Pons (tissue), 1 donor: ENCODE measurements at places on chromosomes 13 and 19.
A peak's percentile ranks its signal among the peaks of the same experiment; 100 is the strongest.

DNA sequence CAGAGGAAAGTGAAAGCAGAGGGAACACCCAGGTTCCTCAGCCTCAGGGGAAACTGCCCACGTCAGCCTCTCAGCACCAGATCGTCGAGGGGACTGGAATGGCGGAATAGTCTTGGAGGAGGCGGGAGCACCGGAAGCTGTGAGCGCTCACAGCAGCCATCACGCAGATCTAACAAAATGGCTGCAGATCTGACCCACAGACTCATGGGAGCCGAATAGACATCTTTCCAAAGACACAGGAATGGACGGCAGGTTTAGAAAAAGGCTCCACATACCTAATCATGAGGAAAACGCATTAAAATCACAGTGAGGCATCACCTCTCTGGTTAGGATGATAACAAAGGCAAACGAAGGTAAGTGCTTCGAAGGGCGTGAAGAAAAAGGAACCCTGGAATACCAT, 11.8 kb upstream of the LILRA2 start:
- DNase-seq, result no peak

GRCh38 chr13:46146898-46147297, 35.1 kb downstream of the LCP1 start:
- DNase-seq, result peak; percentile 78

- no peak for DNase-seq
Measured at GRCh38 chr19:54160182-54160811, 776 bp upstream of the LENG1 start.

- no peak for DNase-seq
Measured at GRCh38 chr13:40475617-40476016, 190.8 kb downstream of the FOXO1 start.

- no peak for DNase-seq
Measured at GRCh38 chr13:103157016-103157415, 90.8 kb upstream of the SLC10A2 start.

DNA sequence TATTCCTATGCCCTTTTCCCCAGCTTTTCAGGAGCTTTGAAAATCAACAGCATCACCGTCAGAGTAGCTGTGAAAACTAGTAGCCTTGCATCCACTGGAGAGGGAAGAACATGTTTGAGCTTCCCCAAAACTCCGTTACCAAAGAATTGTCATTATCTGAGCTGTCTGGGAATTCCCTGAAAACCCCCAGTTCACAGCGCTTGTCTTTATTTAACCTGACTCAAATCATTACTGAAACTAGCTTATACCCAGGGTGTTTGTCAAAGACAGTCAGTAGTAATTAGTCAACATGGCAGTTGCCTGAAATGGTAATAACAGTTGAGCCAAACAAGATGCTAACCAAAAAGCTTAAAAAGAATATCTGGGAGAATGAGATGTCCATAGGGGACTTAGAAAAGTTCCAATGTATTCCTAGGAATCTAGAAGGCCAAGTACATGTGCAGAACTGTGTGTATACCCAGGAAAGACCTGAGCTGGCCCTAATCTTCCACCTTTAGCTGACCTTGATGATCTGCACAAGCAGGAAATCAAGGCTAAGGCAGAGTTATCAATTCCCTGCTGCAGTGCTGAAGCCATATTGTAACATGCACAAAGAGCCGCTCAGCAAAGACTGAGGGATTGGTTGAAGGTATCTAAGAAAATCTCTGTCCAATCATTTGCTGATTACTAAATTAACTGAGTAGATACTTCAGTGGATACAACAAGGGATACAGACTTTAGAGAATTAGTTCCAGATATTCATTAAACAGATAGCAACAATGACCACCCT, 130.8 kb downstream of the KL start:
- DNase-seq, result no peak

GRCh38 chr19:2726904-2727639, 5.9 kb upstream of the DIRAS1 start:
- DNase-seq, result no peak

- no peak for DNase-seq
Measured at GRCh38 chr19:20482721-20483120, 82.9 kb downstream of the ZNF737 start.

GRCh38 chr19:40588110-40588854, 11.6 kb downstream of the SHKBP1 start:
- DNase-seq, result no peak

GRCh38 chr19:17255150-17255621, 9.4 kb downstream of the USHBP1 start:
- no peak for DNase-seq

GRCh38 chr13:44257796-44258195, 115.8 kb upstream of the SERP2 start:
- no peak for DNase-seq

GRCh38 chr13:113669755-113670341, 2.8 kb downstream of the GRK1 start:
- no peak for DNase-seq

DNA sequence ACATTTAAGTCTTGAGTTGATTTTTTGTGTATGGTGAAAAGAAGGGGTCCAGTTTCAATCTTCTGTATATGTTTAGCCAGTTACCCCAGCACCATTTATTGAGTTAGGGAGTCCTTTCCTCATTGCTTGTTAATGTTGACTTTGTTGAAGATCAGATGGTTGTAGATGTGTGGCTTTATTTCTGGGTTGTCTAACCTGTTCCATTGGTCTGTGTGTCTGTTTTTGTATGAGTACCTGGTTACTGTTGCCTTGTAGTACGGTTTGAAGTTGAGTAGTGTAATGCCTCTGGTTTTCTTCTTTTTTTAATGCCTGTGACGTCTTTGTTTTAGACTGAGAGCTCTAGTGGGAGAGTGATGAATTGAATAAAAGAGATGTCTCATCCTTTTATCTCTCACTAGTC, 83.2 kb downstream of the NBEA start:
- no peak for DNase-seq

GRCh38 chr19:7535998-7536695, 630 bp downstream of the PNPLA6 start:
- no peak for DNase-seq

GRCh38 chr13:30862707-30863106, 43.4 kb upstream of the MEDAG start:
- no peak for DNase-seq

- no peak for DNase-seq
Measured at GRCh38 chr19:3821857-3822364, 35.7 kb upstream of the MATK start.

DNA sequence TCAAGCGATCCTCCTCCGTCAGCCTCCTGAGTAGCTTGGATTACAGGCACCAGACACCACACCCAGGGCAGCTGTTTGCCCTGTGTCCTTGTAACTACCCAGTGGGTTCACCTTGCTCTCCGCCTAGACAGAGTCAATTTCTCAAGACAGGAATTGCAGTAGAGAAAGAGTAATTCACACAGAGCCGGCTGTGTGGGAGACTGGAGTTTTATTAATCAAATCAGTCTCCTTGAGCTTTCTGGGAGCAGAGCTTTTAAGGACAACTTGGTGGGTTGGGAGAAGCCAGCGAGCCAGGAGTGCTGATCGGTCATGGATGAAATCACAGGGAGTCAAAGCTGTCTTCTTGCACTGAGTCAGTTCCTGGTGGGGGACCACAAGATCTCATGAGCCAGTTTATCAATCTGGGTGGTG, 20.6 kb upstream of the ADGRE1 start:
- DNase-seq, result no peak

- DNase-seq, result no peak
Measured at GRCh38 chr19:4701557-4701956, 22.1 kb downstream of the DPP9 start.

- no peak for DNase-seq
Measured at GRCh38 chr13:45108716-45109101, 11.6 kb upstream of the GTF2F2 start.

- DNase-seq, result no peak
Measured at GRCh38 chr13:98112456-98112855, 30.4 kb upstream of the FARP1 start.

GRCh38 chr13:113142876-113143275, 15.6 kb upstream of the PROZ start:
- DNase-seq, result no peak

DNA sequence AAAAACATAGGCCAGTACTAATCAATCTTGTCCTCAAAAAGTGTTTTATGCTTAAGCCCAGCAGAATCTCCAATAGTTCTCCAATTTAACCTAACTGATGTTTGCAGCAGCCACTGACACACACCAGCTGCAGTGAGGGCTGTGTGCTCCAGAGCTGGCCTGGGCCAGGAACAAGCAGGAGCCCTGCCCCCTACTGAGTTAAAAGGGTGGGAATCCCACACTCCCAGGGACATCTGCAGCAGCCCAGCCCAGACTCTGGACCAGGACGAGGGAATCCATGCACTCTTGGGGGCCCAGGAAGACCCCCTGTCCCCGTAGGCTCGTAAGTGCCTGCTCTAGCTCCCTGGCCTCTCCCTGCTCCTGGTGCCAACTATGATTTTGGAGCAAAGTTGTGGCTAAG, 91.5 kb upstream of the ATXN8OS start:
- DNase-seq, result no peak

DNA sequence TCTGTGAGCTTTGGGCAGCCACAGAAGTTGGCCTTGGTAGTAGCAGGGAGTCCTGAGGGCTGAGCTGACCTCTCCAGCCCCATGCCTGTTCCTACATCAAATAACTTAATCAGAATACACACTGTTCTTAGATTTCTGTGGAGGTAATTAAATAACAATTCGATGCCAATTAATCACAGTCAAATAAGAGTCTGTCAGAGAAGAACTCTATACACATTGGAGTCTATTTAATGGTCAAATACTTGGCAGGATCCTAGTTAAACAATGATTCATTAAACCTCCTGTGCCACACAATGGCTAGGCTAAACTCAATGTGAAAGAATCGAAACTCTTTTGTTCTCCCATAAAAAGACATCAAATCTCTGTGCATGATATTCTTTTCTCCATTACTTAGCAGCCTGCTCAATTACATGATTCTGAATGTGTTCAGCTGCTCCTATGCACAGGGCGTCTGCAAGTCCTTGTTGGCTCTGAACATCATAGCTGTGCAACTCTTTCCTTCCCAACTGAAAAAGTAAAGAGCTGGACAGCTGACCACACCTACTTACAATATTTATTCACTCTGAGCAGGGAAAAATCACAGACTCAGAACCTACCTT, 173.1 kb downstream of the ABCC4 start:
- no peak for DNase-seq

DNA sequence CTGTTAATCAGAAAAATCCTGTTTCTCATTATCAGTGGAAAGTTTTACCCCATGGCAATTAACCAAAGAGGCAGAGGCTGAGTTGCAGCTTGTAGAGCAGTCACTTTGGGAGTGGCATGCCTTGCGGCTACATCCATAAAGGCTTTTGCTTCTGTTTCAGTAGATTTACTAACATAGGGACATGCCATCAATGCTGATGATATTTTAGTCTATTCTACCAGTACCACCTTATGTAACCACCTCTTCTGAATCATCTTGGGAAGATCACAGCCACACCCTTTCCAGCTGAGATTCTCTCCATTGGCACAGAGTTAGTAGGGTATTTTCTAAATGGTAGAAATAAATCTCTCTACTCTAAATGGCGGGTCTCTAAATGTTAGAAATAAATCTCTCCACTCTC, 37.5 kb downstream of the POSTN start:
- no peak for DNase-seq

GRCh38 chr13:112583592-112584277, 4.2 kb downstream of the TUBGCP3 start:
- DNase-seq, result peak; percentile 79

GRCh38 chr13:63512095-63512494, 2096.4 kb upstream of the PCDH20 start:
- no peak for DNase-seq

GRCh38 chr13:106143392-106143791, 392.1 kb downstream of the EFNB2 start:
- DNase-seq, result no peak

GRCh38 chr13:109256866-109257760, 529.3 kb downstream of the IRS2 start:
- DNase-seq, result no peak

GRCh38 chr19:54506079-54506478, 3.4 kb downstream of the LAIR2 start:
- DNase-seq, result no peak

DNA sequence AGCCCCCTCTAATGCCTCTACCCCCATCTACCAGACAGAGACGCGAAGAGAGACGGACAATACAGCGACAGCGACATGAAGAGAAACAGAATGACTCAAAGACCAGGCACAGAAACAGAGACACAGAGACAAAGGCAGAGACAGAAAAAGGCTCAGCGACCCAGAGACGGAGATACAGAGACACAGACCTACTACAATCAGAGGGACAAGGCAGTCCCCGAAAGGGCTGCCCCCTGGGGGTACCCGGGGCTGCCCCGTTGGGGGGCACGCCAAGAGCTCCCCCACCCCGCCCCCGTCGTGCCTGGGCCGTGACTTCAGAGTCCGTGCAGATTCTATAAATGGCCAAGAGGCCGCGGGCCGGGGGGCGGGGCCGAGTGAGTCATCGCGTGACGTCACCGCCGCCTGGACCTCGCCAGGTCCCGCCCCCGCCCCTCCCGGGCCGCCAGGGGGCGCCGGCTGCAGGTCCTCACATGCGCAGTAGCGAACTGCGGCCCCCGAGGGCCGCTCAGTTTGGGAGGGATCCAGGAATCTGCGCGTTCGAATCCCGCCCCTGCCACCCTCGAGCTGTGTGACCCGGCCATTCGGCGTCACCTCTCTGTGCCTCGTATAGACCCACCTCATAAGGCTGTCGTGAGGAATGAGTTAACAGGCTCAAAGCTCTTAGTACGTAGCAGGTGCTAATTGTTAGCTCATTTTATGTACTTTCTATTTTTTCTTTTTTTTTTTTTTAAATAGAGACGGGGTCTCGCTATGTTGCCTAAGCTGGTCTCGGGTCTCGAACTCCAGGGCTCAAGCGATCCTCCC, 2.7 kb upstream of the CNN1 start:
- DNase-seq, result peak; percentile 79

DNA sequence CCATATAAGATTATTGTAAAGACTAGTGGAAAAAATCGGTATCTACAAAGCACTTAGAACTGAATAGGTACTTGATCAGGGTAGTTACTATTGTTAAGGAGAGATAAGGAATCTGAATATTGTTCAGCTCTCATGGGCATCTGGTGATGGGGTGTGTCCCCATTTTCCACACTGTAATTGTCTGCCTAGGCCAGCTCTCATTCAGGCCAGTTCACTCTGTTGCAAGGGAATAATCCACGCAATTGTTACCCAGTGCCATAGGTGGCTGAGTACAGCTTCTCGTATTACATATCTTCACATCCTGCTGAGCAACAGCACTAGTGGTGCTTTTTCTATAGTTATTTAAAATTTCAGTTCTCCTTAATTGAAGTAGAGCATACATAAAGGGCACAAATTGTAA, 45.6 kb upstream of the C13orf42 start:
- no peak for DNase-seq

- DNase-seq, result no peak
Measured at GRCh38 chr13:108940121-108940520, 310.7 kb downstream of the MYO16 start.

DNA sequence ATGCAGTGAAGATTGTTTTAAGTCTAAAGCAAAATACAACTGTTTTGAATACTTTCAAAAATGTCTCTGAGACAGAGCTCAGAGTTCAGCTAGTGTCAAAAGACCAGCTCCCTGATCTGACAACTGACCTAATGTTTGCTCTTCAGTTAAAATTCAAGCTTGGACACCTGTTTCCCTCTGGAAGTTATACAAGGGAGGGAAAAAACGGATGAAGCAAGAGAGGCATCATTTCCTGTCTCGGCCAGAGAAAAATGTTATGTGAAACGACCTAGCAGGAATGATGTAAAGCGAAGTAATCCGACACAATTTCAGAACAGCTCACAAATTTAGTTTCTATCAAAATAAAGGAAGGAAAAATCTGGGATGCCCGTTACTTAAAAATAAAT, 59.4 kb downstream of the ZAR1L start:
- no peak for DNase-seq
